IMR-90 (cell line): ENCODE measurements at places on chromosomes 7 and 10. TPM values are rescaled to one million over a fixed set of nuclear protein-coding genes. Genes with fewer than 3 reads are reported as not detected.

- H3K4me1 ChIP-seq, result peaks cover 2% of the 10 kb centered on the region; the same call in 1 of the 2 replicates
- H3K27ac ChIP-seq, result no peak overlapping the region
- H3K36me3 ChIP-seq, result no peaks in the 10 kb centered on the region
- H3K4me3 ChIP-seq, result no peak overlapping the region
Observed at GRCh38 chr10:47261121-47261520, 38.9 kb upstream of the GDF10 start.

GRCh38 chr10:20100171-20100570 is 283.9 kb downstream of the PLXDC2 start:
- no peaks in the 10 kb centered on the region for H3K36me3 ChIP-seq
- DNase-seq, result peak; percentile 65

DNA sequence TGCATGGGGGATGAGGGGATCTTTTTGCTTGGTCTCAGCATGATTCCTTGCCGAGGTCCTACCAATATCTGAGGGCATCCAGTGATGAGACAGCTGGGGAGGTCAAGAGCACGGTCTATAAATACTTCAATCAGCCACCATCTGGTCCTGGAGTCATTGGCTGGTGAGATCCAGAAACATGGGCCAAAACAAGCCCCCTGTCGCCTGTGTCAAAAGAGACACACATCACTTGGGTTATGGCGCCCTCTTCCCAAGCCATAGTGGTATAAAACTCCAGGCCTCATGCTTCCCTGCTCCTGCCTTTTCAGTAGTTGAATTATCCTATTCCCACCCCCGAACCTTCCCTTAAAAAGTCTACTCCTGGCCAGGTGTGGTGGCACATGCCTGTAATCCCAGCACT is 60.9 kb downstream of the SLC35B4 start:
- H3K27me3 ChIP-seq, result 0 out of 2 replicates have a peak, but pooled peaks cover 2% of the 10 kb centered on the region
- DNase-seq, result no peak
- H3K4me3 ChIP-seq, result no peak overlapping the region

DNA sequence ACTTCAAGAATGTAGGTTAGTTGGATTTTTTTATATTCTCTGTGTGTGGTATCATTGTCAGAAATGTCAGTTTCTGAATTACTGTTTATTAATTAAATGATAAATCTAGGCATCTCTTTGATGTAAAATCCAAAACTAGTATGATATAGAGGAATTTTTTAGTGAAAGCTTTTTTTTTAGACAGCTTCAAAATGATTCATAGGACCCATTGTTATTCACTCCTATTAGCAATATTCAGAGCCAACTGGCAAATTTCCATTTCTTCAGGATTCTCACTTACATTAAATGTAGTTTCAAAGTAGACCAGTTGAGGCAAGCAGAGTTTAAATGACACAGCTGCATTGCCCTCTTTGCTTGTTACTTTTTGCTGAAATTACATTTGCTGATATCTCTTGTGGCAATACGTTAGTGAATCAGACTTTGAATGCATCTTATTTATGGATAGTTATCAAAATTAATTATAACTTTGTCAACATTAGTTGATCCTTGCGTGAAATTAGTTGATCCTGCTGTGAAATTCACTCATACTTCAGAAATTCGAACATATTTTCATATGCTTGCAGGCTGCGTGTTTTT is 20.3 kb downstream of the ZNF277 start:
- no peak overlapping the region for H3K27ac ChIP-seq
- no peaks in the 10 kb centered on the region for H3K27me3 ChIP-seq
- H3K4me3 ChIP-seq, result no peak overlapping the region
- no peaks in the 10 kb centered on the region for H3K4me1 ChIP-seq
- DNase-seq, result no peak

- H3K4me3 ChIP-seq, result no peak overlapping the region
- no peaks in the 10 kb centered on the region for H3K27me3 ChIP-seq
- DNase-seq, result peak; percentile 69
- peaks cover 29% of the 10 kb centered on the region for H3K36me3 ChIP-seq
- peaks cover 4% of the 10 kb centered on the region for H3K4me1 ChIP-seq
Observed at GRCh38 chr7:5997210-5997808, 11.5 kb downstream of the PMS2 start.

DNA sequence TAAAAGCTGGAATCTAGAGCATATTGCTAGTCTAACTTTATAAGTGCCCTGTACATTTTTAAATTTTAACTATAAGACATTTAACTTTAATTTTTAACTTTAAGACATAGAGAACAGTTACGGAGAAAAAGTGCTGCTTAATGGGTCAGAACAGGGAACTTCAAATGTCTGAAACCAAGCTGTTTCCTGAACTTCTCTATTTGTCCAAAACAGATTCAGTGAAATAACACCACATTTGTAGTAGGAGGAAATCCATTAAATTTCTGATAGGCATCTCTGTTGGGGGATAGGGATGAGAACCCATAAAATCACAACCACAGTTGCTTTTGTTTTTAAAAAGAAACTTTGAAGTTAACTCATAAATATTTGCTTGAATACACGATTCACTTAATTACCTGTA is 170.8 kb upstream of the ANK3 start:
- H3K27ac ChIP-seq, result no peak overlapping the region
- no peak for DNase-seq
- no peaks in the 10 kb centered on the region for H3K27me3 ChIP-seq

- no peaks in the 10 kb centered on the region for H3K36me3 ChIP-seq
- no peak overlapping the region for H3K27ac ChIP-seq
- H3K4me3 ChIP-seq, result no peak overlapping the region
- DNase-seq, result no peak
- peaks cover 5% of the 10 kb centered on the region for H3K4me1 ChIP-seq
- peaks cover 36% of the 10 kb centered on the region for H3K27me3 ChIP-seq
Observed at GRCh38 chr7:44175730-44176129, 13.5 kb downstream of the GCK start.

GRCh38 chr10:3312403-3312940 is 139.9 kb upstream of the PITRM1 start:
- H3K4me3 ChIP-seq, result no peak overlapping the region
- peaks cover 6% of the 10 kb centered on the region for H3K27me3 ChIP-seq
- H3K36me3 ChIP-seq, result no peaks in the 10 kb centered on the region
- no peak for DNase-seq

DNA sequence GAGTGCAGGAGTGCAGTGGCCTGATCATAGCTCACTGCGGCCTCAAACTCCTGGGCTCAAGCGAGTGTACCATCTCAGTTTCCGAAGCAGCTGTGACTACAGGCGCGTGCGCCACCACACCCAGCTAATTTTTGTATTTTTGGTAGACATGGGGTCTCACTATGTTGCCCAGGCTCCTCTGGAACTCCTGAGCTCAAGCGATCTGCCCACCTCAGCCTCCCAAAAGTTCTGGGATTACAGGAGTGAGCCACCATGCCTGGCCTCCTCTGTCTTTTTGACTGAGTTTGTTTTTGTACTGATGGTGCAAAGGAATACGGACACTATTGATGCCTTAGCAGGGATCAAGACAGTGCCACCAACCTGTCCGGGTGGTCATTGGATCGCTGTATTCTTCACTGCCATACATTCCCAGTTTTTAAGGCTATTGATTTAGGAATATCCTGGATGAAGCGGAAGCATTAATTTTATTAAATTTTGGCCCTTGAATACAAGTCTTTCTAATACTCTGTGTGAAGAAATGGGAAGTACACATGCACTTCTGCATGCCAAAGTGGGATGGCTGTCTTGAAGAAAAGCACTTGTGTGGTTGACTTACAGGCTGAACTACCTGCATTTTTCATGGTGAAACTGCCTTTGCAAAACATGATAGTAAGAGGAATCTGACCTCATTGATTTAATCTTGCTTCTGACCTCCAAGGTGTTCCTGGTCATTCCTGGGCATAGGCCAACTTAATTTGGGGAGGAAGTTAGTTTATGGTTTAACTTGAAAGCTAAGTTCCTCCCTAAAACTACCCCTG is 2.1 kb upstream of the CUL2 start:
- no peak overlapping the region for H3K27ac ChIP-seq
- no peak for DNase-seq
- H3K27me3 ChIP-seq, result peaks cover 2% of the 10 kb centered on the region

FGF8 gene
- not detected in 2 replicates for total RNA-seq

CALCR gene
- not detected in 2 replicates for total RNA-seq

BICC1 gene
- 38.9 and 42.5 TPM in 2 replicates for total RNA-seq

ATXN7L1 gene
- total RNA-seq, result 4.3 and 4.7 TPM in 2 replicates
